NCI-H345 (cell line): ENCODE measurements at places on chromosomes 5 and 9.

- no peak for DNase-seq
Observed at GRCh38 chr9:37174247-37174646, 53.9 kb downstream of the ZCCHC7 start.

- DNase-seq, result no peak
Observed at GRCh38 chr5:142107036-142107735, 1.4 kb upstream of the NDFIP1 start.

GRCh38 chr5:140342287-140342686 is 4.1 kb downstream of the HBEGF start:
- DNase-seq, result no peak

- no peak for DNase-seq
Observed at GRCh38 chr5:180908400-180908799, 9.4 kb downstream of the BTNL8 start.
